ENCODE measurements at places on chromosomes 5 and 9.

GRCh38 chr9:13291718-13292117, 12.2 kb upstream of the MPDZ start:
- H3K36me3 ChIP-seq: no peaks in the 10 kb centered on the region
- H3K4me1 ChIP-seq: no peaks in the 10 kb centered on the region
- no peak overlapping the region for H3K4me3 ChIP-seq
- no peak overlapping the region for H3K27ac ChIP-seq
- DNase-seq: no peak
- no peaks in the 10 kb centered on the region for H3K27me3 ChIP-seq

GRCh38 chr9:63817622-63818518, 1467.1 kb downstream of the FOXD4L5 start:
- peak overlapping the region; percentile 28 for H3K4me3 ChIP-seq
- no peak overlapping the region for H3K27ac ChIP-seq
- H3K4me1 ChIP-seq: no peaks in the 10 kb centered on the region
- no peaks in the 10 kb centered on the region for H3K36me3 ChIP-seq
- peaks cover 11% of the 10 kb centered on the region for H3K27me3 ChIP-seq

DNA sequence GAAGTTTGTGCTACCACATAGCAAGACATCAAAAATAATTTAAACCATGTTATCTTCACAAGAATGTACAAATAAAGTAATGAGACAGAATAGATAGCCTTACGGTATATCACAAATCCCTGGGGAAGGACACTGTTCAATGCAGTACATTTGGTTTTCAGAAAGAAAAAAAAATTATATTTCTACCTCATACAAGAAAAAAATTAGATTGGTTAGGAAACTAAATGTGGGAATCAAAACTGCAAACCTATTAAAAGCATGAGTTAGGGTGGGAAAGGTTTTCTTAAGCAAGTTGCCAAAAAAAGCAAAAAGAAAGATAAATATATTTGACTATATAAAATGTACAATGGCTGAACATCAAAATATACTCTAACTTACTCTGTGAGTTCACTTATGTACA, 201.9 kb upstream of the NREP start:
- H3K4me3 ChIP-seq: no peak overlapping the region
- peaks cover 7% of the 10 kb centered on the region for H3K4me1 ChIP-seq
- H3K27me3 ChIP-seq: no peaks in the 10 kb centered on the region
- no peak for DNase-seq

GRCh38 chr9:82797534-82797933, 265.4 kb downstream of the RASEF start:
- no peaks in the 10 kb centered on the region for H3K27me3 ChIP-seq
- H3K36me3 ChIP-seq: no peaks in the 10 kb centered on the region
- peak; percentile 57 for DNase-seq
- no peaks in the 10 kb centered on the region for H3K4me1 ChIP-seq
- no peak overlapping the region for H3K27ac ChIP-seq
- no peak overlapping the region for H3K4me3 ChIP-seq

DNA sequence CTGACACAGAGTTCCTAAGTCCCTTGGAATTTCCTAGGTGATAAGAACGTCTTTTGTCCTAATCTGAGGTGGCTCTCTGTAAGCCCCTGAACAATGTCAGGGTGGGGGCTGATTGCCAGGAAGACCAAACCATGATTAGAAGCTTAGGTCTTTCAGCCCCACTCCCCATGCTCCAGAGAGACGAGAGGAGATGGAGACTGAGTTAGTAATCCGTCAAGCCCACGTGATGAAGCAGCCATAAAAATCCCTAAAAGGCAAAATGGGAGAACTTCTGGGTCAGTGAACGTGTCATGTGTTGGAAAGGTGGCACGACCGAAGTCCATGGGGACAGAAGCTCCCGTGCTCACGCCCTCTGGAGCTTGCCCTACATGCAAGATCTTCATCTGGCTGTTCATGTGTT, 85.6 kb downstream of the RAD23B start:
- DNase-seq: no peak
- no peaks in the 10 kb centered on the region for H3K36me3 ChIP-seq
- no peak overlapping the region for H3K27ac ChIP-seq
- H3K27me3 ChIP-seq: no peaks in the 10 kb centered on the region
- H3K4me3 ChIP-seq: no peak overlapping the region

GRCh38 chr5:171750311-171750788, 35.3 kb upstream of the SMIM23 start:
- H3K27ac ChIP-seq: no peak overlapping the region
- peak; percentile 59 for DNase-seq
- no peaks in the 10 kb centered on the region for H3K36me3 ChIP-seq
- H3K4me1 ChIP-seq: peaks cover 20% of the 10 kb centered on the region
- no peak overlapping the region for H3K4me3 ChIP-seq

- H3K4me3 ChIP-seq: no peak overlapping the region
- H3K27ac ChIP-seq: no peak overlapping the region
- H3K27me3 ChIP-seq: no peaks in the 10 kb centered on the region
- no peaks in the 10 kb centered on the region for H3K36me3 ChIP-seq
- peaks cover 2% of the 10 kb centered on the region for H3K4me1 ChIP-seq
- no peak for DNase-seq
Observed at GRCh38 chr5:173835661-173836060, 52.5 kb upstream of the CPEB4 start.

GRCh38 chr5:50903651-50904050, 237.2 kb downstream of the PARP8 start:
- H3K4me1 ChIP-seq: no peaks in the 10 kb centered on the region
- no peaks in the 10 kb centered on the region for H3K36me3 ChIP-seq
- H3K4me3 ChIP-seq: no peak overlapping the region
- no peak overlapping the region for H3K27ac ChIP-seq
- H3K27me3 ChIP-seq: no peaks in the 10 kb centered on the region
- DNase-seq: no peak

DNA sequence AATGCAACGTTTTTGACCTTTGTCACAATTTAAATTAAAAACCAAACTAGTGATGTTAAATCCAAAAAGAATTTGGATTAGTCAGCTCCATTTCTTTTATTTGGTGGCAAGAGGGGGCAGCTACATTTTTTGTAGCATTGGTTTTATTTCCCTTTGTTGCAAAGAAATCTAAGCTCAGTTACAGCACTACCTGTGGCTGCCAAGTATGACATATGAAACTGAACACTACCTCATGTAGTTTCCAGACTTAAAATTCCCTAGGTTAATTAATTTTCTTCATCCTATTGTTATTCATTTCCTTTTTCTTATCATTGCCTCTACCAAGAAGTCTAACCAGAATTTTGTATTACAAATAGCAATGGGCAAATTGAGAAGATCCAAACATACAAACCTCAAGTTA, 393.5 kb downstream of the BRINP1 start:
- no peak overlapping the region for H3K4me3 ChIP-seq
- no peak for DNase-seq
- no peaks in the 10 kb centered on the region for H3K4me1 ChIP-seq
- no peaks in the 10 kb centered on the region for H3K36me3 ChIP-seq

DNA sequence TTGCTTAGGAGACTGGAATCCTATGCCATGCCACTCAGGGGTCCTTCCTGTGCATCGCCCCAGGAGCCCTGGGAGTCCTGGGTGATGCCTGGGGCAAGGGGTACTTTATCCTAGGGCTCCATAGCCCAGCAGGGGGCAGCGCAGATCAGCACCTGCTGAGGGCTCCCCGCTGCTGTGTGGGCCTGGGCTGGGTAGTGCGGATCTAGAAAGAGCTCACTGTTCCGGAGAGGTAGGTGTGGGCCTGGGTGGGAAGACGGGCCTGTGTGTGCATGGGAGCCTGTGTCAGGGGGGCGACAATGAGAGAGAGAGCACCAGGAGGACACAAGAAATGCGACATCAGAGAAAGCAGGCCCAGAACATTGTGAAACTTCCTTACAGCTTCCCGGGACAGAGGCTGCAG, 11.4 kb upstream of the DAB2IP start:
- H3K36me3 ChIP-seq: no peaks in the 10 kb centered on the region
- peaks cover 55% of the 10 kb centered on the region for H3K4me1 ChIP-seq
- peak overlapping the region; percentile 64 for H3K27ac ChIP-seq
- no peak overlapping the region for H3K4me3 ChIP-seq

DNA sequence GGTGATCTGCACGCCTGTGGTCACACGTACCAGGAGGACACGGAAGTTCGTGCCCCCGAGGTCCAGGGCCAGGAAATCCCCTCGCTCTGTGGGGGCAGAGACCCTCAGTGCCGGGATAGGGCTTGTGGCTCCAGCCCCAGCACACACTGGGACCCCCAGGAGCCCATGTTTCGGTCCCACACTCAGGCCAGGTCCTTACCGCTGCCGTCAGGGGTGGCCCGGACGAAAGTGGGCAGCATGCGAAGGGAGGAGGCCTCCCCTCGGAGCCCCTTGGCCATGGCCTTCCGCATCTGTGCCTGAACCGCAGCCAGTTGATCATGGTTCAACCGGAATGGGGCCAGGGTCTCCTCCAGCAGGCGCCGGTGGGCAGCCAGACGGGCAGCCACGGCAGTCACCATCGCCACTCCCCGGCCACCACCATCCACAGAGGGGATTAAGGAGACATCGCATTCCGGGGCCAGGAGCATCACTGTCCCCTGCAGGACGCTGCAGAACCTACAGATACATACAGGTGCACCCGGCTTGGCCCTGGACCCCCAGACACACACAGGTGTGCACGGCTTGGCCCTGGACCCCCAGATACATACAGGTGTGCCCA, 11.8 kb downstream of the HK3 start:
- no peaks in the 10 kb centered on the region for H3K4me1 ChIP-seq
- H3K27ac ChIP-seq: no peak overlapping the region
- no peaks in the 10 kb centered on the region for H3K36me3 ChIP-seq
- no peak overlapping the region for H3K4me3 ChIP-seq
- H3K27me3 ChIP-seq: peaks cover 4% of the 10 kb centered on the region
- DNase-seq: no peak

- peak overlapping the region; percentile 65 for H3K27ac ChIP-seq
- no peaks in the 10 kb centered on the region for H3K27me3 ChIP-seq
- no peaks in the 10 kb centered on the region for H3K36me3 ChIP-seq
- H3K4me3 ChIP-seq: no peak overlapping the region
- DNase-seq: no peak
Observed at GRCh38 chr5:39541920-39542319, 117.1 kb upstream of the DAB2 start.

DNA sequence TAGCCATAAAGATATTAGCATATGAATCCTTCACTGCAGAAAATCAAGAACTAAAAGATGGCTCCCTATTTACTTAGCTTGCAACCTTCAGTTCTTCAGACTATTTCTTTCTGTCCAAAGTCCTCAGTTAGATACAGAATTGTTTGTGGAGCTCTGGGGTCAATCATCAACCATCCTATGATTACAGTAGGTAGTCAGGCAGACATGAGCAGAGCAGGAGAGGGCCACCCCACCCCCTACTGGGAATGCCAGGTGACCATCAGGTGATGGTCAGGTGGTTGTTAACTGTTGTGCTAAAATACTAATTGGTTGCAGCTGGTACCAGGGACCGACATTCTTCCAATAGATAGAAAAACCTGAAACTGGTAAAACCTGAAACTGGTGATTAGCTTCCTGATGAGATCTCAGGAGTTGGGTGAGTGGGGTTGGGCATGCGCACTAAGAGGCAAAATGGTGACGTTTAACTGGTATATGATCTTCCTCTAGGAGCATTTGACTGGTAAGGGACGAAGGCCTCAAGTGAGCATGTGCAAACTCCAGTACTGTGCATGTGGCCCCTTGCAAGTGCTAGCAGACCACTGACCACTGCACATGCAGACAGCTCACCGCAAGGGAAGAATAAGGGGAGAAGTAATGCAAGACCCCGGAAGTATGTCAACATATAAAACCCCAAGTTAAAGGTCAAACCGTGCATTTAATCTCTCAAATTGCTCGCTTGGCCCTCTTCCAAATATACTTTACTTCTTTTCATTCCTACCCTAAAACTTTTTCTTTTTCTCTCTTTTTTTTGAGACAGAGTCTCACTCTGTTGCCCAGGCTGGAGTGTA, 13.6 kb downstream of the C9orf57 start:
- no peaks in the 10 kb centered on the region for H3K4me1 ChIP-seq
- peaks cover 4% of the 10 kb centered on the region for H3K27me3 ChIP-seq
- H3K4me3 ChIP-seq: no peak overlapping the region
- H3K27ac ChIP-seq: no peak overlapping the region
- no peaks in the 10 kb centered on the region for H3K36me3 ChIP-seq
- DNase-seq: no peak

DNA sequence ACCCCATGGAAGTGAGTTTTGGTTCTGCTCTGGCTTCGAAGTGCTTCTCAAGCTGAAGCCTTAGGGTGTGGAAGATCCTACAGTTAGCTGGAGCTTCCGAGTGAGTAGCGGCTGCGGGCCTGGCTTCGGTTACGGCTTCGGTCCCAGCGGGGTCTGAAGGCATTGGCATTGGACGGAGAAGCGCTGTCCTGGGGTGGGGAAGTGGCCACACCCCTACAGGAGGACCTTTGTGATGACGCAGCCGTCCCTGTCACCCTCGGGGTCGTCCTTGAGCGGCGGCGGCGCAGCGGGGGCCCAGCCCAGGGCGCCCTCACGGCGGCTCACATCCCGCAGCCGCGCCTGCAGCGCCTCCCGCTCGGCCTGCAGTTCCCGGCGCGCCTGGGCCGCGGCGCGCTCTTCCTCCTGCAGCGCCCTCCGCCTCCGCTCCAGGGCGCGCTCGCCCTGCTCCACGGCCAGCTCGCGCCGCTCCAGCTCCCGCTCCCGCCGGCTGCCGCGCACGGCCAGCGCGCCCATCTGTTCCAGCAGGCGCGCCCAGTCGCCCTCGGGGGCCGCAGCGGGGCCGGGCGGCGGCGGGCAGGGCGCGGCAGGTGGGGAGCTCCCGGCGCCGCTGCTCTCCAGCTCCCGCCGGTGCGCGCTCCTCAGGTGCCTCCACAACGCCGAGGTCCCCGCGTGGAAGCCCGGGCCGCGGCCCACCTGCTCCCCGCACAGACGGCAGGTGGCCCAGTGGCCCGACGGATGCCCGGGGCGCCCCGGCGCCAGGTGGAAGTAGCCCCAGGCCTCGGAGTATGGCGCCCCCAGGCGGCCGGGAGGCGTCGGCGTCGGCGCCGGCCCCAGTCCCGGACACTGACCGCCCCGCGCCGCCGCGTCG, 9.9 kb downstream of the ZBED3 start:
- DNase-seq: peak; percentile 80
- peak overlapping the region; percentile 54 for H3K27ac ChIP-seq
- no peaks in the 10 kb centered on the region for H3K36me3 ChIP-seq
- H3K4me1 ChIP-seq: peaks cover 11% of the 10 kb centered on the region

- H3K36me3 ChIP-seq: no peaks in the 10 kb centered on the region
- H3K4me3 ChIP-seq: no peak overlapping the region
- DNase-seq: no peak
- no peaks in the 10 kb centered on the region for H3K27me3 ChIP-seq
- H3K4me1 ChIP-seq: no peaks in the 10 kb centered on the region
Observed at GRCh38 chr5:116176121-116176520, 91.3 kb downstream of the COMMD10 start.

DNA sequence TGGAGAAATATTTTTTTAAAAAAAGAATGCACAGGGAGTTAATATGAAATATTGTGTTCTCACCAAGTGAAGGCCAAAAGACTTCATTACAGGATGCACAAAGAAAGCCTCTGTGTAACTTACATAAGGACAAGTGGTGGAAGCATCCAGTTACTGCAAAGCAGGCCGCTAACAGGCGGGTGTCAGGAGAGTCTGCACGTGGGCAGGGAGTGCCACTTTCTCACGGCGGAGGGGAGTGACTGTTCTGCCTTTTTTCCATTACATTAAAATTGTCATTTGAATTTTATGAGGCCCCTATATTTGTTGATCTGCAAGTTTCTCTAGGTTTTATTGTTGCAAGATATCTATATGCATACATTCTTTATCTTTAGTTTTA, 28.1 kb upstream of the SPATA31E1 start:
- H3K27me3 ChIP-seq: no peaks in the 10 kb centered on the region
- DNase-seq: no peak
- H3K4me3 ChIP-seq: no peak overlapping the region
- H3K36me3 ChIP-seq: no peaks in the 10 kb centered on the region
- H3K27ac ChIP-seq: no peak overlapping the region

GRCh38 chr9:32843295-32843694, 60.0 kb downstream of the TMEM215 start:
- no peak overlapping the region for H3K4me3 ChIP-seq
- no peaks in the 10 kb centered on the region for H3K4me1 ChIP-seq
- no peaks in the 10 kb centered on the region for H3K36me3 ChIP-seq
- H3K27me3 ChIP-seq: no peaks in the 10 kb centered on the region
- no peak for DNase-seq

Measured in heart right ventricle (tissue), 16 donors.